ENCODE measurements at places on chromosomes 16 and 17. TPM values are rescaled to one million over a fixed set of nuclear protein-coding genes. Genes with fewer than 3 reads are reported as not detected.

- no peak for DNase-seq
These were observed 9.3 kb upstream of the SKAP1 start for GRCh38 chr17:48439110-48439850.

- DNase-seq = no peak
These were observed 1.6 kb downstream of the CA7 start for GRCh38 chr16:66845791-66846221.

DNA sequence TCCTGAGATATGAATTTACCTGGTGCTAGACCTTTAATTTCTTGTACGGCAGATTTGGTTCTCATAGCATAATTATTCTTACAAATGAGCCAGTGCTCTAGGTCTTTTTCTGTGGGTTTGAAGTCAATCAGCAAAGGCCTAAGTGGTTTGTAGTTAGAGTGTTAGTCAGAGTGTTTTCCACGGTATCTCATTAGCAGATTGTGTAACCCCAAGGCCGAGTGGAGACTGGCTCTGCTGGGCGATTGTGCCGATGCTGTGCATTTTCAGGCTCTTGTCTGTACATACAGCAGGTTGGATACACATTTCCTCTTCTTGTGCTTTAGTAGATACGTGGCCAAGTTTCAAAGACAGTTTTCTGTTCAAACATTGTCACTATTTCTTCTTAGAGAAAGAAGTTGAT is 78.6 kb upstream of the CA10 start:
- no peak for DNase-seq

DNA sequence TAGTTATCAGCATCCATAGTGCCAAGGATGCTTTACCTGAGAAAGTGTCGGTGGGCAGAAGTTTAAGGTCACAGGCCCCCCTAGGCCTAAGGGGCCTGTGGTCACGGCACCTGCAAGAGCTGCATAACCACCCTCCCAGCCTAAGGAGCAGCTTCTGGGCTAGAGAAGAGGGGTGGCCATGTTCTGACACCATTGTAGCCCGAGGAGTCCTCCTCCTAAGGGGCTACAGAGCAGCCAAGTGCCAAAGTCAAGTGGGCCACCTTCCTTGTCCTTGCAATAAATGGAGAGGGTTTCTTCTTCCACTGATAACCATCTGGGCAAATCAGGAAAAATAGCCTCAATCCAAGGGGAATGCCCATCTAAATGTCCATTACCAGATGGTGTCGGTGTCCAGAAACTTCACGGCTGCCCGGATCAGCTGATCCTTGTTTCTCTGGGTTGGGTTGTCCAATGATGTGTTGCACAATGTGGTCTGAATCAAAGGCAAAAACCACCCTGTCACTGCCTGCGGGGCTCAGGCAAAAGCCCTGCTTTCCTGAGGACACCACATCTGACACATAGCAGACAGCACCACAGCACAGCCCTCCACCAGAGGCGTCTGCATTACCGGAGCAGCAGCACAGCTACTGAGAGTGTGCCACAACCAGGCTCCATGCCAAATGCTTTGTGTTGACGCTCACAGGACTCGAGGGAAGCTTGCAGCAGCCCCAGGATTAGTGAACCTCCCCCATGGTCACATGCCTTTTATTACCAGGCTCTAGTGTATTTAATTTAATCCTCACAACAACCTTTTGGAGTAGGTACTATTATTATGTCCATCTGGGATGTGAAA is 12.8 kb downstream of the ATPAF2 start:
- DNase-seq = peak; percentile 42

DNA sequence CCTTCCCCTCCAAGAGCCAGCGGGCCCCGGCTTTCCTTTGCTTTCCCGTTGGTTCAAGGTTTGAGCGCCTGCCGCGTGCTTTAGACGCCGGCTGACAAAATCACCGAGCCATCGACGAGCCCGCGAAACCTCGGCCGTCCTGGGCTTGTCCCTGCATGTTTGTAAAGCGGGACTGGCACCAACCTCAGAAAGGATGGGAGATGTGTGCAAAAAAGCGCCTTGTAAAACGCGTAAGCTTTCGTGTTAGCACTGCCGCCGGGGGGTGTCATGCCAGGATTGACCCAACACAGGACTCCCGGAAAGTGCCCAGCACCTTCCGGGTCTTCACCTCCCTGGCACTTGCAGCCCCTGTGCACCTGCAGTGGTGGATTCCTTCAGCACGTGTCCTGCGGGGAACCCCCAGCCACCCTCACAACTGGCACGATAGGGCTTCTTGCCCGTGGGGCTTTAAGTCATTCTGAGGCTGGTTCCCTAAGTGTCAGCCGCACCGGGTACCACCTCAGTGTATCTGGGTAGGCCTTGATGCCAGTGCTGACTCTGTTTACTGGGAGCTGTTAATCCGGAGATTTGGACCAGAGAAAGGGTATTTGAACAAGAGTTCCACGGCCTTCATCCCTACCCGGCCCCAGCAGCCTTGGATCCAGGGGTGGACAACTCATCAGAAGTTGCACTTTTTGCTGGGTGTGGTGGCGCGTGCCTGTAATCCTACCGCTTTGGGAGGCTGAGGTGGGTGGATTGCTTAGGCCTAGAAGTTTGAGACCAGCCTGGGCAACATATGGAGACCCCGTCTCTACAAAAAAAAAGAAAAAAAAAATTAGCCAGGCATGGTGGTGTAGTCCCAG is 817 bp downstream of the NDUFAF8 start:
- no peak for DNase-seq

The GNG13 gene
- not detected for polyA plus RNA-seq

DNA sequence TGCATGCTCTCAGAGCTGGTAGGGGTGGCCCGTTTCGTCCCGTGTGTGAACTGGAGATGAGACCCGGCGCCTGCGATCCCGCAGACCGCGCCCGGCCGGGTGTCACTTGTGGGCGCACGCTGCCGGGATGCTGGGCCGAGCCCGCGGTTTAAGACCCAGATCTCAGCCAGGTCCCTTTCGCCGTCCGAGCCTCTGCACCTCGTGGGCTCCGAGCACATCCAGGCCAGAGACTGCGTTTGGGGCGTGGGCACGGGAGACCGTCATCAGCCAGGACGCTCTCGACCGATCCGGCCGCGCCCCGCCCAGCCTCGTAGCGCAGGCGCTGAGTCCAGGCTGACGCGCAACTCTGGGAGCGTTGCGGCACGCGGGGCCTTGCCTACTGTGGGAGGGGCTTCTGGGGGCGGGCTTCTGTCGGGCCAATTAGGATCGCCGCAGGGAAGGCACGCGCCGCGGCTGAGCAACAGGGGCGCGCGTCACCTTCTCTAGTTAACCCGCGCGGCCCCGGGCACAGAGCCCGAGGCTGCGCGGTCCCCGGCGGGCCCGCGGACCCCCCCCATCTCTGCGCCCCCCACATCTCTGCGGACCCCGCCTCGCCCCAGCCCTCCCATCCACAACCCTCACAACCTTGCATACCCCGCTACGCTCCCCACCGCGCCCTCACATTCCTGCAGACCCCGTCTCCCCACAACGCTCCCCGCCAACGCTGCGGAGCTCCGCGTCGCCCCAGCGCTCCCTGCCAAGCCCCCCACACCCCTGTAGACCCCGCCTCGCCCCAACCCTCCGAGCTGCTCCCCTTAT is 687 bp upstream of the CEMP1 start:
- peak; percentile 99 for DNase-seq

The RHBDF2 gene
- 4.9 TPM for polyA plus RNA-seq

All from adrenal gland (tissue), 19 donors.